Cortex of kidney (tissue), 1 donor: ENCODE measurements at places on chromosomes 1 and 21.

DNA sequence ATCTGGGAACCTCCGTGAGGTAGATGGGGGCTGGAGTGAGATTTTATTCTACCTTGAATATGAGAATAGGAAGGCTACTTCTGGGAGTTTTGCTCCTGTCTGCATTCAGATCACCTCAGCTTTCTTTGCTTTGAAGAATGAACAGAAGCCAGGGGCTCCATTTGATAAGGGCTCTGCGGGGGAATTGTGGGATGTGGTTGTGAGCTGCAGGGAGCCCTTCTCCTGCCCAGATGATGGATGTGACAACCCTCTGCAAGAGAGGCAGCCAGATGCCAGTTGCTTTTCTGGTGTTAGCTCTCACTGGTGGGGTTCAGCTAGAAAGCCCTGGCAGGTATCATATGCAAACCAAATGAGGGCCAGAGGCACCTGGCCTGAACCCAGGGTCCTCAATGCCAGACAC lies 21.5 kb downstream of the IER5 start:
- no peak for DNase-seq

DNA sequence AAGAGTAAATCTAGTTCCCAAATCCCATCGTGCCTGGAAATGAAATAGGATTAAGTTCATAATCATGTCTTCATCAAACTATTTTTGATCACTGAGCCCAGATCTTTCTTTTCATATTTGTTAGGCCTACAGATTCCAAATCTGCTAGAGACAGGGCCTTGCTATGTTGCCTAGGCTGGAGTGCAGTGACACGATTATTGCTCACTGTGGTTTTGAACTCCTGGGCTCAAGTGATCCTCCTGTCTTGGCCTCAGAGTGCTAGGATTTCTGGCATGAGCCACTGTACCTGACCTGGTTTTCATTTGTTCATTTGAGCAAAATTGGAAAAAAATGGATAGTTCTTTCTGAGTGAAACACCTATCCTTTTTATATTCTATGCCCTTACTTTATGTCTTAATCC lies 28.0 kb upstream of the DIPK1A start:
- DNase-seq: no peak

GRCh38 chr1:36689992-36690391 lies 207.3 kb upstream of the CSF3R start:
- DNase-seq: no peak

DNA sequence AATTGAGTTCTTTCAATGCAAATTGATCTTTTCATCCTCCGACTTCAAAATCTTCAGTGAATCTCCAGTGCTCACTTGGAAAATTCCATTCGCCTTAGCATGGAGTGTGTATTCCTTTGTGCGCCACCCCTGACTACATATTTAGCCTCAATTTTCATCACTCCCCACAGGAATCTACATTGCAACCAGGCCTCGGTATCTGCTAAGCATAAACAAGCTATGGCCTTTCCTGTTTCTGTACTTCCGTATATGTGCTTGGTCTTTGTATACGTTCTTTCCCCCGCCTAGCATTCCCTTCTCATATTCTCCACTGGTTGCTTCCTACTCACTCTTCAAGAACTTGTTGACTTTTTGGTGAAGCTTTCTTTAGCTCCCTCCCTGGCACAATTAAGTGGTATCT lies 470.8 kb downstream of the LMO4 start:
- DNase-seq: no peak

GRCh38 chr1:203641503-203641890 lies 14.9 kb downstream of the ATP2B4 start:
- no peak for DNase-seq

DNA sequence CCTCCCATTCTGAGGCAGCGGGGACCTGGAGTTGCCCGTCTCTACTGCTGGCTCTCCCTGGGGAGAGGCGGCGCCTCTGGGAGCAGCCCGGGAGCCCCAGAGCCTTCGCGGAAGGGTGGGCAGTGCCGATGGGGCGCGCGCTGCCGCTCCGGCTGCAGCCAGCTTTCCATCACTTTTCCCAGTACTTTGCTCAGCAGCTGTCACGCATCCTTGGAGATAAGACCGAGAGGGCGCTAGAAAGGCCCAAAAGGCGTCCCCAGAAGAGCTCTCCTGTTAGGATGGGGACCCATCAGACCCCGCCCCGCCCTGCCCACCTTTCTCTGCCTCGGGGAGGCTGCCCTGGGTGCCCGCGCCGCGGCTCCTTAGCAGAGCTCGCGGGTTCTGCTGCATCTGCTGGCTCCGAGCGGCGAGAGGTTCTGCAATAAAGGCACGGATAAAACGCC lies 534 bp downstream of the KCNH1 start:
- no peak for DNase-seq

DNA sequence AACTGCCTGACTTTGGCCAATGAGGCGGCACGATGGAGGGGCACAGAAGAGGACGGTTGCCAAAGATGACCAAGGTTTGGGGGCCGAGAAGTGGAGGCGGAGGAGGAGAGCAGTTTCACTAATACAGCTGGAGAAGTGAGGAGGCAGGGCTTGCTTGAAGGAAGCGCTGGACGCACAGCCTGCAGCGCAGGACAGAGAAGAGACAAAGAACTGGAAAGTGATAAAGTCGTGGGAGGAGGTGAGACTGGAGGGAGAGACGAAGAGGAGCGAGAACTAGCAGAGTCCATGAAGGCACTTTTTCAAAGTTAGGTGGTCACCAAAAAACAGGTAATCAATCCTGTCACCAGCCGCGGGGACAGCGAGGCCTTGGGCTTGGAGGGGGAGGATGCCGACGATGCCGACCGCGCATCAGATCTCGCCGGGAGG lies 771 bp downstream of the PACC1 start:
- no peak for DNase-seq

GRCh38 chr1:116493484-116494352 lies 77.1 kb downstream of the CD58 start:
- DNase-seq: no peak

DNA sequence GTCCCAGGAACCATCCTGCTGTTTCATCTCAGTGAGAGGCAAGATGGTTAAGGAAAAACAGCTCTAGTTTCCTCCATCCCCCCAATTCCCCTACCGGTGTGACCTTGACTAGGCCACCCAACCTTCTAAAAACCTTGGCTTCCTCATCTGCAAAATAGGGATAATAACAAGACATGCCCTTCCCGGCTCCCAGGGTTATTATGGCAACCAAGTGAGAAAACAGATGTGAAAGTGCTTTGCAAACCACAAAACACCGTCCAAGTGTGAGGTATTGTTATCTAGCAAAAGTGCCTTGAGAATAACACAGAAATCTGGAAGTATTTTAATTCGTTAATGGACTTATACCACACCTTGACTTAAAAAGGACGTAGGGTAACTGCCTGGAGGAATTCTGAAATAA lies 62.7 kb downstream of the ITPKB start:
- no peak for DNase-seq

DNA sequence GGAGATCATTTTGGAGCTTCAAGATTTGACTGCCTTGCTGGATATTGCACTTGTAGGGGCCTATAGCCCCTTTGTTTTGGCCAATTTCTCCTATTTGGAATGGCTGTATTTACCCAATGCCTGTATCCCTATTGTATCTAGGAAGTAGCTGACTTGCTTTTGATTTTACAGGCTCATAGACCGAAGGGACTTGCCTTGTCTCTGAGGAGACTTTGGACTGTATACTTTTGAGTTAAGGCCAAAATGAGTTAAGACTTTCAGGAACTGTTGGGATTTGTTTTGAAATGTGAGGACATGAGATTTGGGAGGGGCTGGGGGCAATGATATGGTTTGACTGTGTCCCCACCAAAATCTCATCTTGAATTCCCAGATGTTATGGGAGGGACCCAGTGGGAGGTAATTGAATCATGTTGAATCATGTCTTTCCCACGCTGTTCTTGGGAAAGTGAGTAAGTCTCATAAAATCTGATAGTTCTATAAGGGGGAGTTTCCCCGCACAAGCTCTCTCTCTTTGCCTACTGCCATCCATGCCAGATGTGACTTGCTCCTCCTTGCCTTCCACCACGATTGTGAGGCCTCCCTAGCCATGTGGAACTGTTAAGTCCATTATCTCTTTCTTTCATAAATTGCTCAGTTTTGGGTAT lies 276.1 kb downstream of the LMX1A start:
- no peak for DNase-seq

DNA sequence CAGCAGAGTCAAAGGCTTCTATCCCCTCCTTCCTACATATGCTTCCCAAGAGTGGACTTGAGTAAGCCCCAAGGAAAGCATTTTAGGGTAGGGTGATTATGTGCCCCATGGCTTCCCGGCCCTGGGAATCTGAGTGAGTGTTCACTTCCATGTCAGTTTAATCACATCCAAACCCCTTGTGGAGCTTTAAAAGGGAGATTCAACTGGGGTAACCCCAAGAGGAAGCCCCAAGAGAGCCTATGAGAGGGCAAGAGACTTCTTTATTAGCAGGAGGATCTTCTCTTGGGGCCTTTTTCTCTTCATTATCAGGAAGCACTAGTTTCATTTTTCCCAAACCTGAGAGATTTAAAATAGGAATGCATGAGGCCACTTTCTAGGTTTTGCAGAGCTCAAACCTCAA lies 97.0 kb upstream of the IRF2BP2 start:
- DNase-seq: no peak

DNA sequence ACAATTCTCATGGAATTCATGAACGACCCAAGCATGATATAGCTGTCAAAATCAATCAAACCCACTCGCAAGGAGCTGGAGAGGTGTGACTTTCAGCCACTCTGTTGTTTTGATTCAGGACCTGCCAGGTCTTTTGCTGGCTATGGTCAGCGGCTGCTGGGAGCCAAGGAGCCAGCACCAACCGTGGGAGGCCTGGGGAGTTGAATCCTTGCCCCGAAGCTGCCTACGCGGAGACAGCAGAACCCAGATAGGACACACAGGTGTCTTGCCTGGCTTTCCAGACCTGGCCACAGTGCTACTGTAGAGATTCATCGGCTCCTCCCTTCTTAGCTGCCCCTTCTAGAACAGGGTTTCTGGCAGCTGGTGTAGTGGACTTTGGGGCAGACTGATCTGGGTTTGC lies 42.7 kb downstream of the ZSCAN20 start:
- DNase-seq: no peak

GRCh38 chr1:178928976-178929375 lies 58.1 kb upstream of the ANGPTL1 start:
- DNase-seq: no peak

- no peak for DNase-seq
Observed at GRCh38 chr1:28115267-28115666, 26.9 kb upstream of the EYA3 start.

DNA sequence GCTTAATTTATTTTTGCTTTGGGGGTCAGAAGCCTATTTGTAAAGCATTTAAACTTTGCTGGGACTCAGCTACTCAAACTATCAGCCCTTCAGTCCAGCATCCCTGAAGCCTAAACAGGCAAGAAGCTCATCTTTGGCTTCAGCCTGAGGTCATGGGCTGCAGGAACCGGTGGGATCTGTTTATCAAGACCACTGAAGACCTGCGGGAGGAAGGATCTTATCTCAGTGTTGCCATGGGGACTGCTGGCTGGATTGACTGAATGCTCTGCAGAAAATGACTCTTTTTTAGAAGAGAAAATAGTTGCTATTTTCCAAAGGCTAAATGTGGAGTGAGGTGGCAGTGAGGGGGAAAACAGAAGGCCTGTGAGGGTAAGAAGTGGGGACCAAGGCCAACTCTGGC lies 20.6 kb upstream of the ATP1B1 start:
- no peak for DNase-seq

DNA sequence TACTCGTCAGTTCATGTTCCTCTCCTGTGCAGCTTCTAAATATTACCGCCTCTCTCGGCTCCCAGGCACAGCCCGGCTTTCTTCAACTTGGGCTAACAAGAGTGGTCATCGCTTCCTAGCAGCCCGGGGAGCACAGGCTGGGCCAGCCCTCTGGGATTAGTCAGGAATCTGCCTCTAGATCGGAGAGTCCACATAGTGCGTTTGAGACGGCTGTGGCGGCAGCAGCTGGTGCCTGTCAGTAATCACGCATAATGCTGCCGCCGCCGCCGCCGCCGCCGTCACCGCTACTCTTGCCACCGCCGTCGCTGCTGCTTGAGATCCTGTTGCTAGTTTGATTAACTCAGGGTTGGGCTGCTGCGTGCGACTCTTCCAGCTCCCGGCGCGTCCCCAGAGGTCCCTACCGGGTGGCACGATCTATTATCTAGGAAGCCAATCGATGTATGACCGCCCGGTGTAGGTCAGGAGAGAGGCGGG lies at the start of gene RXRG:
Gene RXRG, minus strand, starts transcription at position 230 of the 474 bp plus-strand sequence. CDS start 233 bp downstream, outside the sequence.
- no peak for DNase-seq

- DNase-seq: no peak
Observed at GRCh38 chr1:183433703-183434102, 15.5 kb upstream of the NMNAT2 start.

GRCh38 chr1:204350312-204350711 lies 9.4 kb downstream of the PLEKHA6 start:
- DNase-seq: no peak

DNA sequence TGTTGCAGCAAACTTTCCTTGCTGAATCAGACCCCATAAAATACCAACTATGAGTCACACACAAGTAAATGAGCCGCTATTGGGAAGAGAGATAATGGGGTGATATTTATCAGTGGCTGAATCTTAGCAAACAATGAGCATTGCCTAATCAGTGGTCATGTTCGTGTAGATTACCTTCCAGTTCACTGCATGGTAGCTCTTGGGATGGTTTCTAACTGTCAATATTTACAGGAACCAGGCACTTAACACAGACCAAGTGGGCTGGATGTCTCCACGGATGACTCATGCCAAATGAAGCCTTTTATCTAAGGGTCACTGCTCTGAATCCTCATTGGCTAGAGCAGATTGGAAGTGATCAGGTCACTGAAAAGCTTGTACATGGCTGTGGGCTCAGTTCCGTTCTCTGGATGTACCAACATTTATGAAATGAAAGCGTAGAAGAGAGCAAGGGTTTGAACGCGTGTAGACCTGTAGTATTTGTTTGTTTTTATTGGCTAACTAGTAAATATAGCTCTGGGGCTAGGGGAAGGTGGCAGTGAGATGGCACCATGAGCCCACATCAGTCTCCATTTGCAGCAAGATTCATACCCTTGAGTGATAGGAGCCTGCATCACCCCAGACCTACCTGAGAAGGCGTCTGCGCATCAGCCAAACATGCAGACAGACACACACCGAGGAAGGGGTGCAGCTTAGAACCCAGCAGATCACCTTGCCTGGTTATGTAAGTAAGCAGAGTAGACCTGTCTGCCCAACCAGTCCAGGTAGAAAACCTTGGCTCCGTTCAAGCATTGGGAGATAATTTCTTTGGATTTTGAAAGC lies 153.3 kb downstream of the TOMM20 start:
- DNase-seq: no peak

DNA sequence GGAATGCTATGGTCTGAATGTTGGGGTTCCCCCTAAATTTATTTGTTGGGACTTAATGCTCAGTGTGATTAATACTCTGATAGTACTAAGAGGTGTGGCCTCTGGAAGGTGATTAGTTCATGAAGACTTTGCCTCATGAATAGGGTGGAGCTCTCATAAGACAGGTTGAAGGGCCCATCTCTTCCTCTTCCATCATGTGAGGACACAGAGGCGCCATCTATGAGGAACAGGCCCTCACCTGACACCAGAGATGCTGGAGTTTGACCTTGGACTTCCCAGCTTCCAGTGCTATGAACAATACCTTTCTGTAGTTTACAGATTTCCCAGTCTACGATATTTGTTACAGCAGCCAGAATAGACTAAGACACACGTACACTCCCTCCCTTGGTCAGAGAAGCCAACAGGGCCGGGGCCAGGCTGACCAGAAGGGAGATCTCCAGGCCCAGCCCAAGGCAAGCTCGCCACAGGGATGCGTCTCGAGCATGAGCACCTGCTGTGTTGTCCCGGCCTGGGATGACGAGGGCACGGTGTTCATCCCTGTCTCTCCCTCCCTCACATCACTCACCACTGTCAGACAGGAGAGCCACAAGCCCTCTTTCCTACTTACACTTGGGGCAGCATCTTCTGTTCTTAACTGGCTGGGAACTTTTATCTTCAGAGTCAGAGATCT lies 4.7 kb upstream of the ABCG1 start:
- no peak for DNase-seq

- DNase-seq: no peak
Observed at GRCh38 chr1:150155413-150156071, 5.8 kb downstream of the PLEKHO1 start.
